H1 (cell line): ENCODE measurements at places on chromosomes 16 and 17. TPM values are rescaled to one million over a fixed set of nuclear protein-coding genes. Genes with fewer than 3 reads are reported as not detected.
A peak's percentile ranks its signal among the peaks of the same experiment; 100 is the strongest.

DNA sequence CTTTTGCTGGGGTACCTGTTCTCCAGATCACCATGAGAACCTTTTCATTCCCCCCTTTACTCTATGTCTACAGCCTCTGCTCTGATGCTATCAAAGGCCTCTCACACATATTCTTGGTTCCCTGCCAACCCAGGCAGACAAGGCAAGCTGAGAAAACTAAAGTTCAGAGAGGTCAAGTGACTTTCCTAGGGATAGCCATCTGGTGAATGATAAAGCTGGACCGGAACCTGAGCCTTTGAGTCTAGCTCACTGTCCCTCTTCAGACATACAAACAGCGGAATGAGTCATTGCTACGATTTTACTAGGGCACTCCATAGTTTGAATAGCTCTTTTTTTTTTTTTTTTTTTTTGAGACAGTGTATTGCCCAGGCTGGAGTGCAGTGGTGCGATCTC lies 73.3 kb downstream of the XYLT1 start:
- no peaks in the 10 kb centered on the region for H3K4me1 ChIP-seq
- H3K27me3 ChIP-seq: no peaks in the 10 kb centered on the region
- no peak for DNase-seq
- H3K27ac ChIP-seq: no peak overlapping the region

The RAB26 gene
- 4.3 and 5.3 TPM in 2 replicates for total RNA-seq

GRCh38 chr17:35291802-35292201 lies 48.9 kb downstream of the SLFN5 start:
- DNase-seq: no peak
- no peaks in the 10 kb centered on the region for H3K36me3 ChIP-seq
- no peaks in the 10 kb centered on the region for H3K4me1 ChIP-seq

DNA sequence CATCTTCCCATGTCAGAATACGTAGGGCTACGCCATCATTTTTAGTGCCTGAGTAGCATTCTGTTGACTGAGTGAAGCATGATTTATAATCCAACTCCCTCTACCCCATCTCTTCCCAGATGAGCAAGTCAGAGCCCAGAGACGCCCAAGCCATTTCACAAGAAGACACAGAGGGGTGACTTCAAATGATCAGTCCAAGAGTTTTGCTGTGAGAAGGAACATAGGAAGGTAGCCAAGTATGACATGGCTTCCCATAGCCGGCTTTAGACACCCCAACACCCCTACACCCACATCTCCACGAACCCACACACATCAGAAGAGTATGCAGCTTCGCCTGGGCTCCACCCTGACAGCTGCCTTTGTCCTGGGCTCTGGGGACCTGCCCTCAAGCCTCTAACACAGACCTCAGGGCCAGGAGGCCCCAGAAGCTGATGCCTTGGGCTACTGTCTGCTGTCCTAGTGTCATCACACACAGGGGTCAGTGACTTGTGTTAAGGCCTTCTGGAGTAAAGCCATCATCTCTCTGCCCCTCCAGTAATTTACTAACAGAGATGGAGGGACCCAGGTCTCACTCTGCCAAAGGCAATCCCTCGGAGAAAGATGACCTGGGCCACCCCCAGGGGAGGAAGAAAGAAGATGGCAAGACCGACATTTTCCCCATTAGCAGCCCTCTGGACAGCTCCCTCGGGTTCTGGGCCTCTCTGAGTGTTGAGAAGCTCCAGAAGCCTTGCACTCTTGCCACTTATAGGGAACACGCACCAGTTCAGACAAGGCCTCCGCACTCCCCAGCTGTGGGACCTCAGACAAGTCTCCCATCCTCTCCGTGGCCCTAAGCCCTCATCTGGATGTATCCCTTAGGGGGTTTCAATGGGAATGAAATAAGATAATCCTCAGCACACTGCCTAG lies 38.7 kb upstream of the MRPS23 start:
- DNase-seq: no peak
- H3K27me3 ChIP-seq: no peaks in the 10 kb centered on the region
- peaks cover 7% of the 10 kb centered on the region for H3K4me1 ChIP-seq
- H3K36me3 ChIP-seq: no peaks in the 10 kb centered on the region
- H3K4me3 ChIP-seq: no peak overlapping the region

The ZNRF1 gene
- 48.0 and 52.9 TPM in 2 replicates for total RNA-seq

DNA sequence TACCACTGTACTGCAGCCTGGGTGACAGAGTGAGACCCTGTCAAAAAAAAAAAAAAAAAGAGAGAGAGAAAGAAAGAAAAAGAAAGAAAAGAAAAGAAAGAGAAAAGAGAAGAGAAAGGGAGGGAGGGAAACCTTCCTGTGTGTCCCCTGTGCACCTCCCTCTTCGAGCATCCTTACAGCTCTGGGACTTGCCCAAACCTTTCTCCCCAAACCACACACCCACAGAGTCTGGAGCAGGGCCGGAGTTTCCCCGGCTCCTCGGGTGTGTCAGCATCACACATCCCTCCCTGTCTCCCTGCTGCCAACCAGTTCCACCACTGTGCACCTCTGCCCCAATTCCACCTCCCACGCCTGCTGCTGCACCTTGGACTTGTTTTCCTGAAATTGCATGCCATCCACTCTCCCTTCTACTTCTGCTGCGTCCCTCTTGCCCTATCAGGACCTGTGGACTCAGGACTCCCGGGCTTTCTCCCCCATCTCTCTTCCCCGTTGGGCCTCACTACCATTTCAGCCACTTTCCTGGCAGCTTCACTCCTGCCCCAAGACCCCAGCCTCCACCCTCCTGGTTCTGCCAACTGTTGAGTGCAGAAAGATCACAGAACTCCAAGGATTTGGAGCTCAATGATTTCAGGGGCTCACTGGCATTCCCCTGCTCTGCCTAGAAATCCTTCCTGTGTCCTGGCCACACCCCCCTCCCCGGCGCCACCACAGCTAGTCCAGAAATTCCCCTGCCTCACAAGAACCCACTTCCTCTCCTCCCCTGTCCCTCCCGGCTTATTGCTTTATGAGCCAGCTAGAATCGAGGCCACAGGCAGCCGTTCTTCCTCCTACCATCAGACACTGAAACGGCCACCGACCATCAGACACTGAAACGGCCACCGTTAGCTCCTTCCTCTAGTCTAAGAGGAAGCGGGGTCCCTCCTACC lies 3.7 kb upstream of the CDK3 start:
- H3K4me3 ChIP-seq: no peak overlapping the region
- no peak for DNase-seq
- no peak overlapping the region for H3K27ac ChIP-seq
- H3K36me3 ChIP-seq: peaks cover 3% of the 10 kb centered on the region

DNA sequence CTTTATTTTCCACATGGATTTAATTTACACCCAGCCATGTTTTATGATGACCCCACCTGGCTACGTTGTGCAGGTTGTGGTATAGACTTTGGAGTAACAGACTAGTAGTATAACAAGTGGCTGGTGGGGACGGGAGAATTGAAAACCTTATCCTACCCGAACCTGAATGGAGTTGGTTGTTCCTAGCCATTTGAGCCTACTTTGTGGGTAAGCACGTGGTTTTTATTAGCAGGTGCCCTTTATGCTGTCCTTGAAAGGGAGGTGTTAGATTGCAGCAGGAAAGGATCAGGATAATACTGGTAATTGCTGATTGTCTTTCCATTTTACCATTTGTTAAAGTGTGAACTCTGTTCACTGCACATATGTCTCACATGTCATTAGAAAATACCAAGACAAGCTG lies 31.9 kb upstream of the PHAF1 start:
- no peak overlapping the region for H3K4me3 ChIP-seq
- H3K27ac ChIP-seq: no peak overlapping the region

The TBC1D3 gene
- not detected in 2 replicates for total RNA-seq

- peaks cover 14% of the 10 kb centered on the region for H3K27me3 ChIP-seq
- H3K36me3 ChIP-seq: peaks cover 4% of the 10 kb centered on the region; the same call in 1 of the 2 replicates
- H3K4me1 ChIP-seq: no peaks in the 10 kb centered on the region
- H3K27ac ChIP-seq: no peak overlapping the region
Measured at GRCh38 chr17:7019839-7020519, 2.9 kb upstream of the BCL6B start.

The MMP25 gene
- 23.9 and 26.7 TPM in 2 replicates for total RNA-seq

- H3K27ac ChIP-seq: no peak overlapping the region
- DNase-seq: no peak
- no peak overlapping the region for H3K4me3 ChIP-seq
Measured at GRCh38 chr17:55500103-55500502, 11.1 kb downstream of the SMIM36 start.

DNA sequence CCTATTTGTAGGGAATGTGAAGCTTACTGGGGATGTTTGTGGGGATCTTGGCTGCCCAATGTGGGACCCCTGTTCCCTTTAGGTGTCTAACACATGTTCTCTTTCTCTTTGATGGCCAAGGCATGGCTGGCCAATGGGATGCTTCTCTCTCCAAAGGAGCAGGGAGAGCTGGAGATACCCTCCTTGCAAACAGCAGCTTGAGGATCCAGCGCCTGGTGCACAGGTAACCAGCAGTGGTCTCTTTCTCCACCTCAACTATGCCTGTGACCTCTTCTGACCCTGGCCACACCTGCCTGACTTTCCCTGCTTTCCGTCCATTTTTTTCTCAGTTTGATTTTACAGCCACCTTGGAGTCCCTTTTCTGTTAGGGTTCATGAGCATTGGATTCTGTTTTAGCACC lies 16.8 kb upstream of the NKD1 start:
- H3K4me1 ChIP-seq: no peaks in the 10 kb centered on the region
- peak; percentile 7 for DNase-seq
- no peaks in the 10 kb centered on the region for H3K36me3 ChIP-seq
- no peak overlapping the region for H3K4me3 ChIP-seq
- no peak overlapping the region for H3K27ac ChIP-seq

GRCh38 chr16:72658888-72659717 lies 388.8 kb downstream of the ZFHX3 start:
- no peaks in the 10 kb centered on the region for H3K4me1 ChIP-seq
- no peaks in the 10 kb centered on the region for H3K36me3 ChIP-seq
- H3K4me3 ChIP-seq: no peak overlapping the region
- H3K27me3 ChIP-seq: no peaks in the 10 kb centered on the region
- H3K27ac ChIP-seq: no peak overlapping the region

The MPP3 gene
- 5.5 and 6.1 TPM in 2 replicates for total RNA-seq

- no peak for DNase-seq
- no peaks in the 10 kb centered on the region for H3K27me3 ChIP-seq
- H3K27ac ChIP-seq: no peak overlapping the region
Measured at GRCh38 chr17:67362173-67362572, 4.2 kb downstream of the PSMD12 start.

DNA sequence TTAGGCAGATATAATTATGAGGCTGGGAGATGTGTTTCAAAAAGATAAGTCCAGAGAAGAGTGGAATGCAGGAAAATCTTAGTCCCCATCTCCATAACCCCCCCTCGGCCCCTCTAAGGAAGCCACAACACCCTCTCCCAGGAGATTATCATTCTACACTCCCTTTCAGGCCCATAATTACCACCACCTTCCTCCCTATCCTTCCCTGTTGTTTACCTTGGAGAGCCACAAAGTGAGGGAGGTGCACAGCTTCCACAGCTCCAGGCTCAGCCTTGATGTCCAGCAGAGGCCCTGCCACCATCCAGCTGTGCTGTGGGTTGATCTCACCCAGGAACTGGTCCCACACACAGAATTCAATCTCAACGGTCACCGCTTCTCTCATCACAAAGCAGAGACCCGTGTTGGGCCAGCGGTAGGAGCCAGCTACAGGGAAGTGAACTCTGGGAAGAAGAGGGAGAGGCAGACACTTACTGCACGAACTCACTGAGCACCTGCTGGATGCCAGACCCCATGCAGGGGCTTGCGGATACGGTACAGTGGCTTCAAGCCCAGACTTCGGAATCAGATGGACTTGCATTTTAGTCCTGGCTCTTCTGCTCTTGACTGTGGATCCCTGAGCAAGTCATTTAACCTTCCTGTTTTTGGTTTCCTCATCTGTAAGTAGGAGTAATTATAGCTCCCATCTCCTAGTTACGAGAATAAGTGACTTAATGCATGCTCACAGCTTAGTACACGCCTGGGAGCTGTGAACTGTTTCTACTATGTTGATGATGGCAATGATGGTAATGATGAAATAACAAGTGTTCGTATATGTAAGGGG lies 44.1 kb downstream of the MIS12 start:
- H3K27me3 ChIP-seq: no peaks in the 10 kb centered on the region
- no peaks in the 10 kb centered on the region for H3K36me3 ChIP-seq

GRCh38 chr17:17779015-17779611 lies 57.7 kb downstream of the SREBF1 start:
- H3K36me3 ChIP-seq: no peaks in the 10 kb centered on the region
- peaks cover 10% of the 10 kb centered on the region for H3K4me1 ChIP-seq
- peaks cover 2% of the 10 kb centered on the region for H3K27me3 ChIP-seq
- H3K4me3 ChIP-seq: no peak overlapping the region
- H3K27ac ChIP-seq: no peak overlapping the region

GRCh38 chr17:27564463-27564862 lies 66.5 kb upstream of the LGALS9 start:
- no peak for DNase-seq
- no peaks in the 10 kb centered on the region for H3K27me3 ChIP-seq
- H3K4me1 ChIP-seq: peaks cover under 1% of the 10 kb centered on the region; the same call in 1 of the 2 replicates
- no peaks in the 10 kb centered on the region for H3K36me3 ChIP-seq
- H3K27ac ChIP-seq: no peak overlapping the region

The SLC5A11 gene
- 0.26 and 0.36 TPM in 2 replicates for total RNA-seq

The CES5A gene
- total RNA-seq: not detected in 2 replicates

DNA sequence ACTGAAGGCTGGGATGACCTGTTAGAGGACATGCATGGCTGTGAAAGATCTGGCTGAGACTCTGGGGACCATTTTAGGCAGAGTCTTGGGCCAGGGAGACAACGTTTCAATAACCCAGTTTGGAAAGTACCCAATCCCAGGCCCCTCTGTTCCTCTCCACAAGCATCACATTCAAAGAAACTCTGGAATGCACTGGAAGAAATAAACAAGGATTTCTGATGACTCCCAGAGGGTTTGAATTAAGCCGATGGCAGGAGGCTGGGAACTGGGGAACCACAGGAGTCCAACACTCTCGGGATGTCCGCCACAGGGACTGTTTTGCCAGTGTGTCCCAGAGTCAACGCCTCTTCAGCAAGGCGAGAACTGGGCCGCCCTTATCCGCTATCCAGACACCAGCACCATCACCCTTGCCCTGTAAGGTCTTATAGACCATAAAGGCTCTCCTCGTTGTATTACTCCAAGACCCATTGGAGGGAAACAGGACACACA lies 3.3 kb downstream of the PMP22 start:
- H3K27me3 ChIP-seq: peaks cover 72% of the 10 kb centered on the region
- DNase-seq: peak; percentile 48
- no peaks in the 10 kb centered on the region for H3K36me3 ChIP-seq
- H3K27ac ChIP-seq: no peak overlapping the region

The VPS35 gene
- total RNA-seq: 58.1 and 66.9 TPM in 2 replicates

- no peaks in the 10 kb centered on the region for H3K36me3 ChIP-seq
- H3K4me1 ChIP-seq: peaks cover 4% of the 10 kb centered on the region; the same call in 1 of the 2 replicates
- H3K27ac ChIP-seq: no peak overlapping the region
- H3K27me3 ChIP-seq: no peaks in the 10 kb centered on the region
- H3K4me3 ChIP-seq: no peak overlapping the region
- no peak for DNase-seq
Measured at GRCh38 chr17:30341703-30342249, 7.9 kb upstream of the TMIGD1 start.

GRCh38 chr16:82699260-82699659 lies 72.5 kb downstream of the CDH13 start:
- no peak overlapping the region for H3K4me3 ChIP-seq
- no peak for DNase-seq
- H3K27ac ChIP-seq: no peak overlapping the region
- no peaks in the 10 kb centered on the region; the same call in 1 of the 2 replicates for H3K36me3 ChIP-seq

- H3K4me3 ChIP-seq: no peak overlapping the region
- no peaks in the 10 kb centered on the region for H3K36me3 ChIP-seq
- H3K27ac ChIP-seq: no peak overlapping the region
- H3K4me1 ChIP-seq: peaks cover 66% of the 10 kb centered on the region
- no peak for DNase-seq
- H3K27me3 ChIP-seq: peaks cover 20% of the 10 kb centered on the region
Measured at GRCh38 chr17:38602453-38602852, 3.3 kb downstream of the SRCIN1 start.

- no peak overlapping the region for H3K4me3 ChIP-seq
- peaks cover 2% of the 10 kb centered on the region; the same call in 1 of the 2 replicates for H3K36me3 ChIP-seq
- no peak overlapping the region for H3K27ac ChIP-seq
Measured at GRCh38 chr17:81231121-81231645, 7.7 kb downstream of the TEPSIN start.
